Endodermal cell (in vitro differentiated cells): ENCODE measurements at places on chromosomes 3 and 15.

DNA sequence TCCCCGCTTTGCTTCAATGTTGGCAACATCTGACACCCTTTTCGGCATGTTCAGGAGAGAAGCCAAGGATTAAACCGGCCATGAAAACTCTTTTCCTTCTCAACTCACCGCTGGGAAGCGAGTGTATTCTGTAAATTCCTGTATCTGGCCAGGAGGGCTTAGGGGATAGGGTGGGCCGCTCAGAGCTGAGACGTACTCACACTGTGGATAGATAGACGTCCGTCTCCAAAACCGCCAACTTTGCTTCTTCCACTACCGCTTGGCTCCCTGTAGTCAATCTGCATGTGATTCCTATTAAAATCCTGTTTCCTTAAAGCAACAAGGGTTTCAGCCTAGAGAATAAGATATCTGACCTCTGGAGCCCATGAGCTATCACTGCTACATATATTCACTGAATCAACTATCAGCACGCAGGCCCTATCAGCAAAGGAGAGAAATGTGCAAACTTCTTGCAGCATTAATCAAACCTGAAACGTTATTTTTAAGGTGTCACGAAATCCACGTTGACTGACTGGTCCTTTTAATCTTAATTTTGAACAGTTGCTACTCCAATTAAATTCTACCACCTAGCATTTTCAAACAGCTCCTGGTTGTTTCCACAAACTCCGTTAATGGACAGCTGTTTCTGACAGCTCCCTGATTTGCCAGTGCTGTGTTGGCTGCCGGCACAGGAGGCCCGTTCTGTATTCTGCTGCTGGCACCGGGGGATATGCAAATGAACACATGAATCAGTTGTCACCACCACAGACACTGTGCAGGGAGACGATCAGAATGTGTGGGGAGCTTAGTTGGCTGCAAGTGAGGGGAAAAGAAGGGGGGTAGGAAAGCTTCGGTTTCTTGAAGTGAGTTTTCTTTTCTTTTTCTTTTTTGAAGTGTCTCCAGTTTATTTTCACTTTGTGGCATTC is 438.9 kb upstream of the ARRDC4 start:
- no peak for DNase-seq

- no peak for DNase-seq
Observed at GRCh38 chr15:98202256-98202655, 241.8 kb downstream of the ARRDC4 start.

DNA sequence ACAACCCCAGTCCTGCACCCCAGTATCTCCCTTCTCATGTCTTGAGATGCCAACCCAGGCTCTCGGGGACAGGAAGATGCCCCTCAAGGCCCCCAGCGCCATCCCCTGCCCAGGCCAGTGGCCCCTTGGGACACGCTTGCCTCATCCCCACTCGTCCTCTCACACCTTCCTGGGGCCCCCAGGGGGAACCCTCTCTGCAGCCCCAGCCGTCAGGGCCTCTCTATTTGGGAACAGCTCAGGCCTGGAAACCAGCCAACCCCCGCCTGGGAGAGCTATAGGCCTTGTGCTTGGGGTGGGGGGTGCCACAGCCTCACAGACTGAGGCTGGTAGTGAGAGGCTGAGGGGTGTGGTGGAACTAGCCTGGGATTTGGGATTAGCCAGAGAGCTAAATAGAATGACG is 7.8 kb downstream of the LINGO1 start:
- no peak for DNase-seq

DNA sequence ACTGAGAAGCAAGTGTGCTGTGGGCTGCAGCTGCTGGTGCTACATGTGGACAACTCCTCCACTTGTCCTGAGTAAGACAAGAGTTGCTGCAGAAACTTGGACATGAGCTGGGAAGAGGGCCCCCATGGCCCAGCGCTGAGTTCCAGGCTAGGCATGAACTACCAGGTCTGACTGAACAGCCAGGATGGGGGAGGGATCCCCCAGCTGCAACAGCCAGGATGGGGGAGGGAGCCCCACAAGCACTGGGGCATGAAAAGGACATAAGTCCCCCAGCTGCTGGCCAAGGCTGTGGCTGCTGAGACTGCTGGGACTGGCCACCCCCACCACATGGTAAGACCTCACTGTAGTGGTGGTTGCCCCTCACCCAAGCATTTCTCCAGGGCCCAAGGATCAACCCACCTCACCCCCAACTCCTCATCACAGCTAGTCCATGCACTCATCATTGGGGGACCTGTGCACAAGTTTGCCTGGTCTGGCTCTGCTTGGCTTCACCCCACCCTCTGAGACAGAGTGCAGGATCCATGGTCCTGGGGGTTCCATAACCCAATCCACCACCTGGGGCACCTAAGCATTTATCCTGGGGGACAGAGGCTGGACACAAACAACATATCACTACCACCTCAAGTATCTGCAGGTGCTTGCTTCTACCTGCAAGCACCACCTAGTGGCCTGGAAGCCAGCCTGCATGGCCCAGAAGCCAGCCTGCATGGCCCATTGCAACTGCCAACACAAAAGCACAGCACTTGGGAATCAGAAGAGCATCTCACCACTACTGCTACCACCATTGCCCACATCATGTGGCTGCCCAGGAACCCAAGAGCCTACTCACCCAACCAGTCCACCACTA is 84.5 kb upstream of the STT3B start:
- peak; percentile 83 for DNase-seq

DNA sequence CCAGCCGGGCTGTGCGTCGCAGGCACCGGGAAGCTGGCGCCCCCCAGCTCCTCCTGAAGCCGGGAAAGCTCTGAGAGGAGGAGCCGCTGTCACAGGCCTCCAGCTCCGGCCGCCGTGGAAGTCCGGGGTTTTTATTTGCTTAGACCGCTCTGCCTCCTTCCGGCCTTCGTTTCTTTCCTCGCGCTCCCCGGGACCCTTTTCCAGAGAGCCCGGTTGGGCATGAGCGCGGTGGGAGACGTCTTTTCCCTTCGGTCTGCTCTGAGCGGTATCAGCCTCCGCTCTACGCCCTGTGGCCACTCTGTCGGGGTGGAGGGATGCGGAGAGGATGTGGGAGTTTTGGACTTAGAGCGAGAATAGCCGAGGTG is 559 bp downstream of the SENP5 start:
- DNase-seq = peak; percentile 75

- DNase-seq = no peak
Observed at GRCh38 chr3:195773956-195774537, 37.7 kb downstream of the MUC4 start.

DNA sequence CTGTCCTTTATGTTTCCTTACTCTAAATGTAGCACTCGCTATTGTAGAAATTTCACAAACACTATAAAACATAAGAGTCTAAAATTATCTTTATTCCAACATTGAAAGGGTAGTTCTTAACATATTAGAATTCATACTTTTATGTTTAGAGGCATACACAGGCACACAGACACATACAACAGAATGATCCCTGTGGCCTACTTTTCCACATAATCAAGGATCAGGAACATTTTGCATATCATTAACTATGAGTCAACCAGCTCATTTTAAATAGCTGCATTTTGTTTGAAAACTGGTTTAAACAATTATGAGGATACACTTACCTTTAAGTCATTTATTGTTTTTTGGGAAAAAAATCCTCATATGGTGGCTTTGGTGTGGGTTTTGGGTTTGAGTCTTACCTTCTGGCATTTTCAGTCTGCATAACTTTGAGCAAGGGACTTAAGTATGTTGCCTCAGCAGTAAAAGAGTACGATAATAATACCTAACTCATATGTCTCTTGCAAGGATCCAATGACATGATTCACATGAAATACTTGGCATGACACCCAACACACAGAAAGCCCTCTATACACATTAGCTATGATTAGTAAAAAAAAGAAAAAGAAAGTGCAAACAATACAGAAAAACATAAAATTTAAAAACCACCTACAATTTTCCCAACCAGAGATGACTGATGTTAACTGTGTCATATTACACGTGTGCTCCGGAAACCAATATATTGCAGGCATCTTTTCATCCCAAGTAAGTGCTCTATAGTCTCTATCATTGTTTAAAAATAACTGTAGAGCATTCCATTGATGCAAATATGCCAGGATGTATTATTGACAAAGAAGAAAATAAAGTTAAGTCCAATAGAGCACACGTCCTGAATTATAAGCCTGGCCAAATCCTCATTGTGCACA is 213.1 kb upstream of the ADAMTS9 start:
- no peak for DNase-seq

DNA sequence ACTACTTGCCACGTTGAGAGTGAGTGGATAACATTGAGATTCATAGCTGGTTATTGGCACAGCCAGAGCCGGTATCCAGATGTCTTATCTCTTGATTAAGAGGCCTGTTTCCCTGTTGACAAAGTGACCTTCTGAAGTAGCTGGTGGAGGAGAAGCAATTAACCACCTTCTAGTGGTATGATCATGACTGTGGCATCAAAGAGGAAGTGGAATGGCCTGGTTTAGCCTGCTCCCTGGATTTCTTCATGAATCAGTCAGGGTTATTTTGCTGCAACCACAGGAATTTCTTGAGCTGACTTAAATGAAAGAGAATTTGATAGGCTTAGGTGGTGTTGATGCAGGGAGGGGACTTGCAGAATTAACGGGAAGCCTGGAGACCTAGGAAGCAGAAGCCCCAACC is 398.3 kb downstream of the MFSD1 start:
- no peak for DNase-seq

DNA sequence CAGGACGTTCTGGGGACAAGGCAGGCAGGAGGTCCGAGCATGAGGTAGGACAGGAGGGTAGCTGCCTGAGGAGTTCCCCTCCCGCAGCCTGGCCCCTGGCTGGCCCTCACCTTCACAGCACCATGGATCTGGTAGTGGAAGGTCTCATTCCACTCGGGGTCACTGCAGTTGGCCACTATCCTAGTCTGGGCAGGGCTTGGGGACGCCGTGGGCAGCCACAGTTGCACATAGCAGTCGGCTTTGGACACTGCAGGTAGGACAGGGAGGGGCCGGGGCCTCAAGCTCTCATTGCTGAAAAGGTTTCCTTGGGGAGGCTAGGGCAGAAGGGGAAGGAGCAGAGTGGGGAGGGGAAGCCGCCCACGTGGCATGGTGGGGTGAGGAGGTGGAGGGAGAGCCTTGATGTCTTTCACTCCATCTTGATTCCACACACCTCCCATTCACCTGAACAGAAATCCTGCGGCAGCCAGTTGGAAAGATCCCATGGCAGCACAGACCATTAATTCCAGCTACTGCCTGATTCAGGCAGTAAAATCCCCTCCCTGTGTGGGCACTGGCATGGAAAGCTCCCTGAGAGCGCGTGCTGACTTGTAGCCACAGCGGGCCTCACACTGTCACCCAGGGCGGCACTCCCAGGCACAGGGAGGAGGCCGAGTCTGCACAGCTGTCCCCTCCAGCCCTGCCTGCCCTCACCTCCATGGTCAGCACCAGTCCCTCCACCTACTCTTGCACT is 2.1 kb downstream of the PLA2G4F start:
- no peak for DNase-seq

- DNase-seq = no peak
Observed at GRCh38 chr3:52907497-52907896, 10.1 kb upstream of the STIMATE start.

- DNase-seq = no peak
Observed at GRCh38 chr3:105826778-105827634, 41.8 kb downstream of the CBLB start.

DNA sequence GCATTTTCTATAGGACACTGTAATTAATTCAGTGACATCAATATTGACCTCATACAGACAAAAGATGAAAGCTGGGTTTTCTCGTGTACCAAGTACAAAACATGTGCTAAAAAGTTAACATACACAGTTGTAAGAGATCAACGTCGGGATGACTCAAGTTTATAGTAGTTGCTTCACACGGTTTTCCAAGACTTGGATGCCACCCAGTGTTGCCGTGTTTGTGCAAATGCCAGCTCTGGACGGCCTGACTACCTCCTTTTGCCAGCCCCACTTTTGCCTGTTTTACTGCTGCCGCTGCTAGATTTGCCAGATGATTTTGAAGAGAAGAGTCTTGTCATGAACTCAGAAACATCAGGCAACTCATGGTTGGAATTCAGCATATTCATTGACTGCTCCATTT is 17.6 kb downstream of the EMC7 start:
- DNase-seq = no peak

- DNase-seq = peak; percentile 44
Observed at GRCh38 chr15:65085207-65085753, 8.7 kb downstream of the KBTBD13 start.

DNA sequence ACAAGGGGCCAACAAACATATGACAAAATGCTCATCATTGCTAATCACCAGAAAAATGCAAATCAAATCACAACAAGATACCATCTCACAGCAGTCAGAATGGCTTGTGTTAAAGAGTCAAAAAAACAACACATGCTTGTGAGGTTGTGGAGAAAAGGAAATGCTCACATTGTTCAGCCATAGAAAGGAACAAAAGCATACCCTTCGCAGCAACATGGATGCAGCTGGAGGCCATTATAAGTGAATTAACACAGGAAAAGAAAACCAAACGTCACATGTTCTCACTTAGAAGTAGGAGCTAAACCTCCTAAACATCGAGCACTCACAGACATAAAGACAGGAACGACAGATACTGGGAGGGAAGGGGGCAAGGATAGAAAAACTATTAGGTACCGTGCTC is 678.4 kb upstream of the GRM7 start:
- DNase-seq = peak; percentile 50

DNA sequence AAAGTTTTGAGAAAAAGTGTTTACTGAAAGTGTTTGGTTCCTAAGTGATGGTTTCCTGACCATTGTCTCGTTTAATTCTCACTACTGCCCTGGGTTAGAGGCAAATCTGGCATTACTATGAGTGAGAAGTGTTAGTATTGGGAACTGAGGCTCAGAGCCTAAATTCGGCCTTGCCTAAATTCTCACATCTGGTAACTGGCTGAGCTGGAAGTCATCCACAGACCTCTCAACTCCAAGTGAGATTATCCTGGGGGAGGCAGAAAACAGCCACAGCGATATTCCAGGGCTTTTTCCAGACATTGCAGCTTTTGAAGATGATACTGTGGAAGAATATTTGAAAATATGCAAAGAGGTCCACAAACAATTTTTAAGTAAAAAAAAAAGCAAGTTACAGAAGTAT is 85.1 kb upstream of the TRA2B start:
- DNase-seq = no peak

GRCh38 chr3:88586121-88586640 is 436.4 kb downstream of the C3orf38 start:
- DNase-seq = no peak

- no peak for DNase-seq
Observed at GRCh38 chr3:98005438-98005837, 29.7 kb downstream of the GABRR3 start.

- peak; percentile 89 for DNase-seq
Observed at GRCh38 chr3:15858547-15859506, 61.0 kb upstream of the ANKRD28 start.
